K562 (cell line): ENCODE measurements at places on chromosomes 13 and 19.
A peak's percentile ranks its signal among the peaks of the same experiment; 100 is the strongest.

GRCh38 chr13:112636401-112636975 lies 48.5 kb upstream of the TUBGCP3 start:
- no peak for DNase-seq

- no peak for DNase-seq
These were observed 96.3 kb upstream of the C1QTNF9B start for GRCh38 chr13:23993680-23993985.

- DNase-seq = peak; percentile 79
These were observed 4.2 kb upstream of the SPACA6 start for GRCh38 chr19:51688671-51689571.

GRCh38 chr13:114118511-114119123 lies 13.8 kb downstream of the RASA3 start:
- DNase-seq = no peak

DNA sequence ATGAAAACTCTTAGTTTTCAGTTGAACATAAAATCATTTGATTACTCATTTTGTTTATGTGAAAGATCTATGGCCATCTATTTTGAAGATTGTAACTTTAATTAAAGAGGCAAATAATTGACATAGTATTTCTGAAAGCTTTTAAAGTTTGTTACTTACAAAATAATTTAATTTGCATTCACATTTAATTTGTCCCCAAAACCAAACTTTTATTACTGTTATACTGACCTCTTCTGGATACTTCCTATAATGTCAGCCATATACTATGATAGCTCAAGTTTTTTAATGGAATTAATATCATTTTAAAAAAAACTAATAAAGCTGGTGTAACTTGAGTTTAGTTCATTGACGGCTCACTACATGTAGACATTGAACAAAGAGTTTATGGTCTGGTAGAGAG lies 4.9 kb upstream of the SGCG start:
- no peak for DNase-seq
